DMS153 (cell line): ENCODE measurements at places on chromosomes 4 and X.

GRCh38 chr4:156686120-156686519 lies 285.5 kb downstream of the PDGFC start:
- no peak for DNase-seq

DNA sequence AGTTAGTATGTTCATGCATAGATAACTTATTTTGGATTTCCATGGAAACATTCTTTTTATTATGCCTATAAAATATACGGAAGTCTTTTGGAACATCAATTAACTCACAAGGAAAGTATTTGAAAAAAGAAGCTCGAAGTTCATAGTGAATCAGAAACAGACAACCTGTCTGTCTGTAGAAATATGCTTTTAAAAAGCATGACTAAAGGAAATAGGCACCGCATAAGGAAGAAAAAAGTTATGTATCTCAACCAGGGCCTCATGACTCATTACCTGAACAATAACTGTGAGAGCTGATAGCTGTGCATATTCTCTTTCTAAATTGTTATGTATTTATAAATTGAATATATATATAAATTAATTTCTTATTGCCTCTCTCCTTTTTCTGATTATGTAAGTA lies 324.1 kb downstream of the TLL1 start:
- no peak for DNase-seq

- DNase-seq, result no peak
Observed at GRCh38 chr4:48024522-48024921, 8.0 kb downstream of the NIPAL1 start.

DNA sequence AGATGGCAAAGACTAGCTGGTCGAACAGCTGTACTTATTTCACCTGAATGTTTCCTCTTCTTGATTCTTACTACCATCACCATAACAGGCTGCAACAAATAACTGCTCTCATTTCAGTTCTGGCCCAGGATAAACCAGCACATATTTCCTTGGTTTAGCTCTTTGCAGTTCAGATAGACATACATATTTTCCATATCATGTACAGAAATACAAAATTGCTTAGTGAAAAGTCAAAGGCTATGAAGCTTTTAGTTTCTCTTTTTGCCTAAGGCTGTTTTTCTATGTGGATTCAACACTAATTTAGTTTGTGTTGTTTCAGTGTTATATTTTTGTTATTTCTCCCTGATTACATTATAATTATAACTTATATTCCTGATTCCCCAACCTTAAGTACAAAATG lies 103.6 kb upstream of the BMP3 start:
- no peak for DNase-seq

- no peak for DNase-seq
Observed at GRCh38 chrX:3504916-3505315, 158.5 kb upstream of the MXRA5 start.

- no peak for DNase-seq
Observed at GRCh38 chr4:147822128-147822527, 90.2 kb downstream of the ARHGAP10 start.
